ENCODE measurements at places on chromosomes 5 and 9.
A peak's percentile ranks its signal among the peaks of the same experiment; 100 is the strongest.

DNA sequence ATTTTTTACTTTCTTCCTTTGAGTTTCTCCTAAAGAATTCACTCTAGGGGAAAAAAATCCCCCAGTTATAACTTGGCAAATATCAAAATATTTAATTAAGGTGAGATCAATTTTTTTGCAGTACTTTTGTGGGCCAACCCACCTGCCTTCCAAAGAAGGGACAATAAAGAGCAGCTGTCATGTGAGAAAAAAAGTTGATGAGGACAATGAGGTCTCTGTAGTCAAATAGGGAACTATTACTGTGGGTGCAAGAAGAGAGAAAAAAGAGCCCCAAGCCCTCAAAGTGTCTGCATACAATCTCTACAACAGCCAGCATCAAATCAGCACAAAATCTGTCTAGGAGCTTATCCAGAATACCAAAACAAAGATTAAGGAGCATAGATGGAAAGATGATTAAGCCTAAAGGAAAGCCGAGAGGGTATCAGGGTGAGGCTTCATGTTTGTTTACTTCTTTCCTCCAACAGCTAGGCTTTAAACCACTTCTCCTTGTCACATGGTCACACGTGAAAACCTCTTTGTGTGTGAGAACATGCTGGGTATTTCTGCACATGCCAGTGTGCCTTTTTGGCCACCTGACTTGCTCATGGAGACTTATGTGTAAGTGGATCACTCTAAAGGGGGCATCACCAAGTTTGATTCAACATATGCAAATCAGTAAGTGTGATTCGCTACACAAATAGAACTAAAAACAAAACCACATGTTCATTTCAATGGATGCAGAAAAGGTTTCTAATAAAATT, 19.2 kb upstream of the FYB1 start:
- no peak for DNase-seq

DNA sequence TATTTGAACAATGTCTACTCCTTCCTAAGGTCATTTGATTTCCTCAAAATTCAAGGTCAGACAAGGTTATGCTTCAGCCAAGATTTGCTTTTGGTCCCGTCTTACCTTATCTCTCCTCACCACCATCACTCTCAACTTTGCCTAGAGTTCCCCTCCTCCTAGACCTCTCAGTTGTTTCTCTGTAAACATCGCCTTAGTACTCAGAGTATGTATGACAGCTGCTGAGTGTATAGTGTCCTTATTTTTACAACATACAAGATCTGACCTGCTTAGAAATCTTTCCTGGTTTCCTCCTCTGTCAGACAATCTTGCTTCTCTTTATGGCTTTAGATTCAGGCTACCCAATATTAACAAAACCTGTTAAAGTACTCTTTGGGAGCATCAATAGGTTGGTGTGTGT, 50.0 kb upstream of the C6 start:
- no peak for DNase-seq

- DNase-seq = no peak
Measured at GRCh38 chr9:20853866-20854265, 169.8 kb downstream of the FOCAD start.

- no peak for DNase-seq
Measured at GRCh38 chr5:3836528-3836927, 240.9 kb downstream of the IRX1 start.

DNA sequence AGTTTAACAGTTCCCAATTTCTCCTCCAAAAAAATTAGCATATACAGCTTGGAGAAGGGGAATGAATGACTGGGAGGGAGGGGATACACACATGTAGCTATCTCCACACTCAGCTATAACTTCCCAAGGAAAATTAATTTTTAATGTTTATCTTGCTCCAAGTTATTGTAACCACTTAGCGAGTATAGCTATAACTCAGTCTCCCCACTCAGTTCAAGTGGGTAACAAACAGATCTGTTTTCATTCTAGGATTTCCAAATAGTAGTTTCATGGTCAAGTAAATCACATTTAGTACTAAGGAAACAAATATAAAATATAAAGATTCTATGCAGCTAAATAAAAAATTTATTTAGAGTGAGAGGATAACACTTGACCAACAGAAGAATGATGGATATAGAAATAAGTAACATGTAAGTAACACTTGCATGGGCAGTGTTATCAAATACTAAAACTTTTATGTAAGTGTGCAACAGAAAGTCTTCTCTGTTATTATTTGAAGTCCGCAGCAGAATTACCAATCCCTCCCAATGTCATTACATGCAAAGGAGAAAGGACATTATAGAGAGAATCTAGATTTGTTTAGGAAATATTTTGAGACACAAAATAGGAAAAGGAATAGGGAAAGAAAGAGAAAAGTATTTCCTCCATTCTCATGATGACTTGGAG, 10.2 kb upstream of the NFIB start:
- DNase-seq = no peak

- no peak for DNase-seq
Measured at GRCh38 chr5:109855056-109855455, 165.3 kb downstream of the MAN2A1 start.

DNA sequence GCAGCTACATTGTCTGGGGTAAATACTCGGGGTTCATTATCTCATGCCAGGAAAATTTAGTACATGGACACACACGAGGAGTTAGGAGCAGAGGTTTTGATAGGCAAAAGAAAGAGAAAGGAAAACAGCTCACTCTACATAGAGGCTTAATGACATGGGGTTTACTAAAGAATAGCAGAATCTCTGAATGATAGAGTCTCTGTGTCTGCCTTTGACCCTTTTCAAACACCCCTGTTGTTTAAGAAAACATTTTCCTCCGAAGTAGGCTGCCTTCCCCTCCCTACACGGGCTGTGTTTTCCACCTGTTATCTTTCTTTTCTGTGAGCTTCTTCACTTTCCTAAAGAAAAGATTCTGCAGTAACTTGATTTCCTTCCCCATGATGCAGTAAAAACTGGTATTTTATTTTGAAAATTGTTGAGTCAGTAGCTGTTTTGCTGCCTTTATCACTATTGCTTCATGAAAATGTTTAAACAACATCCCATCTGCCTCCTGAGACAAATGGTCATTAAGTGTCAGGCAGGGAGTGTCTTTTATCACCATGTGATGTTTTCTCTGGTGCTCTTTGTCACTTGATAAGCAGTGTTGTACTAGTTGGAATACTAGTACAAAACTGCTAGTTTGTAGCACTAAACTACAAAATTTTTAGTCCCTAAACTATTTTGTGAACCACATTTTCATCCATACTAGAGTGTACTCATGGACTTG, 76.6 kb downstream of the PPIC start:
- DNase-seq = no peak

- DNase-seq = no peak
Measured at GRCh38 chr9:81022177-81022576, 667.2 kb downstream of the TLE1 start.

GRCh38 chr5:95358320-95358719, 32.8 kb upstream of the FAM81B start:
- no peak for DNase-seq

DNA sequence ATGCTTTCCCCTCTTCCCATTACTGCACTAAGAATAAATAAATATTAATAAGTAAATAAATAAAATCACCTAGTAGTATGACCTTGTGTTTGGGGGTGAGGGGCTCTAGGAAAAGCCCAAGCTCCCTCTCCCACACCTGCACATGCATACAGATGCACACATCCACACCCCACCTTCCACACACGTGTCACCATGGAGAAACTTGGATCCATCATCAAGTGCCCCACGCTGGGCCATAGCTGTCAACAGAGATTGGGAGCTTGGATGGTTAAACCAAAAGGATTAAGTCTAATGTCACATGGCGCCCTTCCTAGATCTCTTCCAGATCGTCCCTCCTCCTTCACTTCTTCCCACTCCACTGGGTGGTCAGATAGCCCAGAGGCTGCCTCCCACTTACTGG, 37.0 kb downstream of the TMEM215 start:
- no peak for DNase-seq

DNA sequence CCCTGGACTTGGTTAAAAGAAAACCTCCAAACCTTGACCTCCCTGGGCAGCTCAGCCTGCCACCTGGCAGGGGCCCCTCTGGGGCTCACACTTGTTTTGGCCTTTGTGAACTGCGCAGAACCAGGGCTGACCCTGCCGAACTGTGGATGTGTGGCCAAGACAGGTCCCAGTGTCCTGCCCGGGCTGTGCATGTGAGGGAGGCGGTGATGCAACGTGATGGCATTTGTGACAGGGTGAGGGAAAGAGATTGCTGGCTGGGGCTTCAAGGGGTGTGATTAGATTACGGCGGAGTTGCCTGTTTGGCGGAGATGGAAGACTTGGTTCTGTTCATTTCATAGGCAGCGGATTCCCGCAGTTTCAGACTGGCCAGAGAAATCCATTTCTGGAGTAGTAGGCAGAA, 30.4 kb upstream of the NKX2-5 start:
- no peak for DNase-seq

DNA sequence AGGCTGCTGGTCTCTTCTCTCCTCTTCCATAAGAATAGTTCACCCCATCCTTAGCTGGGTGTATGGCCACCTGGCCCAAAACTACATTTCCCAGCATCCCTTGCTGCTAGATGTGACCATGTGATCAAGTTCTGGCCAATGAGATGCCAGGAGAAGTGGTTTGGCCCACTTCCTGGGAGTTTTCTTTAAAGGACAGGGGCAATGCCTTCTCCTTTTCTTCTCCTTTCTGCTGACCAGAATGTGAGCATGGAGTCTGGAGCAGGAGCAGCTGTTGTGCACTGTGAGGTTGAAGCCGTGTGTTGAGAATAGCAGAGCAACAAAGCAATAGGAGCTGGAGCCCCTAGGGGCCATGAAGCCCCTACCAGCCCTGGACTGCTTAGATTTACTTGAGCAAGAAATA, 36.8 kb downstream of the C9orf50 start:
- DNase-seq = peak; percentile 32

GRCh38 chr9:114930056-114930812, at the start of gene TNFSF8:
TNFSF8 (minus strand) TSS chr9:114930591; CDS start chr9:114930303, 288 bp downstream.
- DNase-seq = peak; percentile 51

DNA sequence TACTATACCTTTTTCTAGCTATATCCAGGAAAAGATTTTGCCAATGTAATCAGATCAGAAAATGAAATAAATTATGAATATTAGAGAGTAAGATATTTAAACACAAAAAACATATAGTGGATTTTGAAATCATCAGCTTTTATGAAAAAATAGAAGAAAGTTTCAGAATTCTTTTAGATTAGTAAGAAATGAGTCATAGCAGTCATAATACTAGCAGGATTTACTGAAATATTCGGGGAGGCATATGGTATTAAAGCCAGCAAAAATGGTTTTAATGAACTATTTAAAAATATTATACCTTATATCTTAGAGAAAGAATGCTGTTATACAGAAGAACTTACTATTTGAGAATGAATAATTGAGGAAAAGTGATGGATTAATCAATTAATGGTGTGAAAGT, 303.6 kb upstream of the NUDT12 start:
- DNase-seq = no peak

DNA sequence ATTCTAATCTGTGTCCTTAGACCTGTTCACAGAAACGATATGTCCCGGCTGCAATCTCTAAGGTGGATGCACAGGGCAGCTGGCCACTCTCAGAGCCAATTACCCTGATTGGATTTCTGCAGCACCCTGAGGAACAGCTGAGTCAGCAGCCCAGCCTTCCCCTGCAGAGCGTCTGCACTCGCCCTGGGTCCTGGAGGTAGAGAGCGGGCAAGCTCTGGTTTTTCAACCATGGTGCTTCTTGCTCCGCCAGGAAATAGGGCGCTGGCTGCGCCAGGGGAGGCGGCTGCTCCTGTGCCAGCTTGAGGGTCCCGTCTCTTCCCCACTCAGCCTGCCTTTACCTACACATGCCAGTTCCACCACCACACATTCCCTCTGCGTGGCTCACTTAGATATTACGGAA, 19.2 kb downstream of the NDUFS6 start:
- no peak for DNase-seq

DNA sequence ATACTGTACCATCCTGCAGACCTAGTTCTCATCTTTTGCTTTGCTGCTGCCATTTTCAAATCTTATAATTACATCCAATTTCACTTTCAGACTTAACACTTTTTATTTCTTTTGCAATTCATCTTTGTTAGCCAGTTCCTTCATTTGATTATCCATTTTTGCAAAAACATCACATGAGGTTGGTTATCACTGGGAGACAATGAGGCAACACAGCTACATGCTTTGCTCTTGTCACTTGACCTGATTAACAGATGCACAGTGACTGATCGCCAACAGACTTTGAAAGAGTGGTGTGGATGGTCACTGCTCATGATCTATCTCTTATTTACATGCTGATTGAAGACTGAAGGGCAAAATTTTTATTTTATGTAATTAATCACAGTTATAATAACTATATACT, 17.0 kb upstream of the RNF20 start:
- no peak for DNase-seq

DNA sequence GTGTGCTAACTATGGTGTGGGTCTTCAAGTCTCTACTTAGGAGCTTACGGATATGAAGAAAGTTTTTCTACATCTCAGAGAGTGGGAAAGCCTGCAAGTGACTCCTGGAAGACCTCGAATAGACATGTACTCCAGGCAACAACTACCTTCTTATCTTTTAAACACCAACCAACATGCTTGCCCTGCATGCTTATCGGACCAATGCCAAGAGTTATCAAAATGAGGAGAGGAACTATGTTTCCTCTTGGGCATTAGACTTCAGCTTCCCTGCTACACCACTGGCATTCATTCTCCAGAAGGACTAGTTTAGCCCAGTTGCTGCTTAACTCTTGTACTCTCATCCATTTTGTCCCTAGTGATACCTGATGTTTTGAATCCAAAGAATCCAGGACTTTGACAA, 74.7 kb upstream of the MAN2A1 start:
- DNase-seq = no peak

GRCh38 chr9:125652759-125653158, 54.2 kb downstream of the MAPKAP1 start:
- DNase-seq = no peak

- DNase-seq = no peak
Measured at GRCh38 chr9:97900738-97901565, 21.3 kb downstream of the TRMO start.

DNA sequence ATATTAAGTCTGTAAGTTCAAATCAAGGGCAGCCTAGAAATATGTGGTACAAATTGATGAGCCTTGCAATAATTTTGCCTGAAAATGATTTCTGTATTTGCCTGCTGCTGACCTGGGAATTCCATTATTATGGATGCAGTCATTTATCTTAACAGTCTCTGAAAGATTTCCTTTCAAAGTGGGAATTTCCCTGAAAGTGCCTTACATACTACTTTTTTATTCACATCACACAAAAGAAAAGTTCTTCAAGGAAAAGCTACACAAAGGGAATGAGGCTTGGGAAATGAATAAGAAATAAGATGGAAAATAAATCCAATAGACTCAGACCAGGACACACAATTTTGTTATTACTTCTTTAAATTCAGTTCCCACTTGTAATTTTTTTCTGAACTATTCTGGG, 537.8 kb upstream of the PTGER4 start:
- DNase-seq = no peak

All from stimulated activated CD8-positive, alpha-beta memory T cell treated with anti-CD3 and anti-CD28 coated beads, Interleukin-15, amount 100 ng/mL, for 4 hours (primary cell).